HFFc6 (cell line): ENCODE measurements at places on chromosomes 3 and 15. TPM values are rescaled to one million over a fixed set of nuclear protein-coding genes. Genes with fewer than 3 reads are reported as not detected.

DNA sequence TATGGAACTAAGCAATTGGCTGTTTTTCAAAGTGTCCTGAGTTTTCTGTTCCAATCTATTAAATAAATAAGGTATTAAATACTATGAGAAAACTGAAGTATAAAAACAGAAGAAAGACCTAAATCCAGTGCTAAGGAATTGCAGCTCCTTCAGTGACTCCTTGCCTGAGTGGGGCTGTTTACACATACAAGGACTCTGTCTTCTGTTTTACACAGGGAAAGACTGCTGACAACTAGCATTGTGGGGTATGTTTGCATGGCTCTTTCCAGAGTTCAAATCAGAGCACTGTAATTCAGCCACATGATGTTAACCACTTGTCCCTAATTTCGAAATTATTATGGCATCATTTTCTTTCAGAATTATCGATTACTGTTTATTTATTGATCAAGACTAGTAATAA, 31.3 kb upstream of the MEIS2 start:
- no peak for DNase-seq

DNA sequence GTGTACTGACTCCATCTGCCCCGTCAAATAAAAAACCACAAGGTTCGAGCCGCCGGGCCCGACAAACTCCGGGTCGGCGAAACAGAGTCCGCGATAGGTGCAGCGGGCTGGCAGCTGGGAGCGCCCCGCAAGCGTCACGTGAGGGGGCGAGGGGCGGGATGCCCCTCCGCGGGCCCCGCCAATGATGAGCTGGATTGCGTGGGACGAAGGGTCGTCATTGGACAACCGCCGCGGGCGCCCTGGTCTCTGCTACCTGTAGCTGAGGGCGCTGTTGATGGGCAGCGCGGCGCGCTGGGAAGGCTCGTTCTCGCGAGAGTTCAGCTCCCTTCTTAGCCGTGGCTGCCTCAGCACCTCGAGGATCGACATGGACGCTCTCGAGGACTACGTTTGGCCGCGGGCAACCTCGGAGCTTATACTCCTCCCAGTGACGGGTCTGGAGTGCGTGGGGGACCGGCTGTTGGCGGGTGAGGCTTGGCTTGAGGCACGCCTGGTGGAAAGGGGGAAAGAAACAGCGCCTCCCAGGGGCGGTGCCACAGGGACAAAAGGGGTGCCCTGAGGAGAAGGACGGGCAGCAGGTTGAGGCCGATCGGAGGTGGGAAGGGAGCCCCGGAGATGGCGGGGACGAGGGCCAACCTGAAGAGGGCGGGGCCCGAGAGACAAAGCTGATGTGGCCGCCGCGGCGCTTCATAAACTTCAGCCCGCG, at the start of gene WDR6:
TSS of gene WDR6 (plus strand) at position 324 of the 703 bp plus-strand sequence. CDS start at position 365, 41 bp downstream.
- DNase-seq: peak; percentile 97

DNA sequence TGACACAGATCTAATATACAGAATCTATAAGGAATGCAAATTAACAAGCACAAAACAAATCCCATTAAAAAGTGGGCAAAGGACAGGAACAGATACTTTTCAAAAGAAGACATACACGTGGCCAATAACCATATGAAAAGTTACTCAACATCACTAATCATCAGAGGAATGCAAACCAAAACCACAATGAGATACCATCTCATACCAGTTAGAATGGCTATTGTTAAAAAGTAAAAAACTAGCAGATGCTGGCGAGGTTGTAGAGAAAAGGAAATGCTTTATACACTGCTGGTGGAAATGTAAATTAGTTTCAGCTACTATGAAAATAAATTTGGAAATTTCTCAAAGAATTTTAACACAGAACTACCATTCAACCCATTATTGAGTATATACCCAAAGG, 50.7 kb downstream of the ADAMTS17 start:
- peak; percentile 10 for DNase-seq

DNA sequence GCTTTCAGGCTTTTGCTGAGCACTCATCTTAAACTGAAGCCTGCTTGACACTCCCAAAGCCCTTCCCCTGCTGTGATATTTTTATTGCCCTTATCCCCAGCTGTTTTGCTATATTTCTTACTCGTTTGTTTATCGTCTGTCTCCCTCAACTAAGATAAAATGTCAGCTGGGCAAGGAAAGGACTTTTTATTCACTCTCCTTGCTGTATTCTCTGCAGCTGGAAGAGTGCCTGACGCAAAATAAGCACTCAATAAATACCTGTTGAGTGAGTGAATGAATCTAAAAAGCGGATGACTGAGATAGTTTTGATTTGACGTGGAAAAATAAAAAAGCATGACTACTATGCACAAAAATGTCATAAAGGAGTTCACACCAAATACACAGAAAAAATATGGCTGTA, 84.8 kb upstream of the POMGNT2 start:
- DNase-seq: peak; percentile 94

GRCh38 chr3:27861046-27862036, 139.2 kb upstream of the EOMES start:
- DNase-seq: no peak

GRCh38 chr15:25733036-25733855, 129.9 kb downstream of the ATP10A start:
- no peak for DNase-seq

The KIF15 gene
- 5.3 to 9.4 TPM (median 8.3 TPM) in 3 replicates for total RNA-seq

The SLC2A2 gene
- total RNA-seq: not detected in 3 replicates

DNA sequence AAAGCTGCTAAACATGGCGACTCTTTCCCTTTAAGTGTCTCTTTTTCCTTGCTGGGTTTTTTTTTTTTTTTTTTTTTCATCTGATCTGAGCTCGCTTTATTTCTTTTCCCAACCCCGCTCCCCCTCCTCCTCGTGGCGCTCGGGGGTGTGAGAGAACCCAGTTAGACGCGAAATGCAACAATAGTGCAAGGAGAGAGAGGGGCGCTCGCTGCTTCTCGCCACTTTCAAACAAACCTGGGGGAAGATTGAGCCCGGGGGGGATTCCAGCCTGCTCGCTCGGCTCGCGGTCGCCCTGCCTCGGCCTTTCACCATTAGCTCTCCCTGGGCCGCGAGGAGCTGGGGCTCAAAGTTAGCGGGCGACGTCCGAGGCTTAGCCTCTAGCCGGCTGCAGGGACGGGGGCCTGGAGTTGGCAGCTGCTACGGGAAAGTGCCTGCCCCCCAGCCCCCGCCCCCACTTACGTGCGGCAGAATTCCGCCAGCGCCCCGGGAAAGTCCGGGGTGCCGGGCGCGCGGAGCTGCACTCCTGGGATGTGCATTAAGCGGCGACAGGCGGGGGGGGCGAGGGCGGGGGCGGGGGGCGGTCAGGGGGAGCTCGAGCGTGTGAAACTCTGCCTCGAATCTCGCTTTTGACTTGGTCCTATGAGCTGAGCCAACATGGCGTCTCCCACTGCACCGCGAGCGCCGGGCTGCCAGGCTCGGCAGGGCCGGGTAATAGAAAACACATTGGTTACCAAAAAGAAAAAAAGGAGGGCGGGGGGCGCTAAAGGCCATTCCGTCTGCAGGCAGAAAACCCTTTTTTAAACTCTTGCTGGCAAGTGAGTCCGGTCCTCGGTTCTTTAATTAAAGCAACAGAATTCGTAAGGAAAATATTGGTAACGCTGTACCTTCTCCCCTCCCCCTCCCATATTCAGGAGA, 10.4 kb downstream of the NR2F2 start:
- no peak for DNase-seq

- no peak for DNase-seq
These were observed 3.3 kb upstream of the CCDC54 start for GRCh38 chr3:107373896-107374295.

The GLCE gene
- 13.2 to 17.5 TPM (median 15.0 TPM) in 3 replicates for total RNA-seq

DNA sequence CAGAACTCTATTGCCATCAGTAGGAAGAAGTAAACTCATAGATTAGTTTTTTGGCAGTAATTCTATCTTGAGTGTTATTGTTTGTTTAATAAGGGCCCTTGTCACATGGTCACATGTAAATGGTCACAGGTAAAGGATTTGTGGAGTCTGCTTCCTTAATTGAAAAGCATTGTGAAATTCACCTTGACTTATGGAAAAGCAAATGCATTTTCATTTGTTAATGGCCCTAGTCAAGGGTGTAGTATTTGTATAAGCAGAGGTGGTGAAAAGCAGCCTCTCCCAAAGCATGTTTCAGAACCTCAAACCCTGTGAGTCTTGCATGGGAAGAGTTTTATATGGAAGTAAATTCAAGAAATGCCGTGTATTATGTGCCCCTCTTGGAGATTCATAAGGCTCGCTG, 197.5 kb upstream of the NR2E3 start:
- no peak for DNase-seq

- no peak for DNase-seq
These were observed 202.8 kb downstream of the PLCL2 start for GRCh38 chr3:17087509-17087908.

DNA sequence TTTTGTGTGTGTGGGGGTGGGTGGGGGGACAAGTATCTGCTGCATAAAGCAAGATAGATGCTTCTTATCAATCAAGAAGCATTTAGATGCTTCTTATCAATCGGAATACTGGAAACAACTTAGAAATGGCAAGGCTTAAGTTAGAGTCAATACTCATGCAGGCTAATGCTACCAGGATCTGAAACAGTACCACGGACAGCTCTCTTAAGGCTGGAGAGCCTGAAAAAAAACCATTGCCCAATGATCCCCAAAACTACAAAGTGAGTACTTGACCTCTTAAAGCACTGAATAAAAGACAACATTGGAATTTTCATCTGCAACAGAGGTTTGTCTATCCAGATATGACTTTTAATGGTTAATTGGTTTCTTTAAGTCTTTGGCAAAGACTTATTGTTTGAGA, 262.3 kb downstream of the GAP43 start:
- no peak for DNase-seq

DNA sequence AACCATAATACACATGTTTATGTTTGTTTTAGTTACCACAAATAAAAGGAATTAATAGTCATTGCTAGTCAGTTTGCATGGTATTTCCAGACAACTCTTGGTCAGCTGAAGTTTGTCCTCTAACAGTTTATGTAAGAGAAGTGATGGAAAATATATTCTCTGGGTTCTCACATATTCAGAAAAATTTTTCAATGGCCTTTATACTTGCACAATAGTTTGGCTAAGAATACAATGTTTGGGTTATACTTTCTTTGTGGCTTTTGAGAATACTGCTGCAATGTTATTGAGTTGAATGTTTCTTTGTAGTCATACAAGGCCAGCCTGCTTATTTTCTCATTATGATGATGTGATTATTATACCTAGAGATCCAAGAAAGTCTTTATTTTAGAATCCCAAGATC, 133.9 kb downstream of the RAP2B start:
- no peak for DNase-seq

- peak; percentile 95 for DNase-seq
These were observed 31.9 kb upstream of the UACA start for GRCh38 chr15:70795311-70795665.

DNA sequence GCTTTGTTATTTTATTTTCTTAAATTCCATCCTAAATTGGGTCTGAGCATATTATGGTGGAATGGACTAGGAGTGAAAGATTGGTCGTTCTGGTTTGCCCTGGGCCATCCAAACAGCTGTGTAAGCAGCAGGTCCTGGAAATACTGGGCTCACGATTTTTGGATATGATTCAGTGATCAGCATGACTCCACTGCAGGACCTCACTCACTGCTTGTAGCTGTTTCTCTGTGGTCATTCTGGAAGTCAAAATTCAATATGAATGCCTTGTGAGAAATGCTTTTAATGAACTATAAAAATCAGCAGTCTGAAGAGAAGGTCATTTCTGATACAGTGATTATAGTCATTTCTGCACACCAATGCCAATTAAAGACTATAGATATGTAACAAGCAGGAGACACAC, 185.0 kb downstream of the RBMS3 start:
- peak; percentile 29 for DNase-seq

DNA sequence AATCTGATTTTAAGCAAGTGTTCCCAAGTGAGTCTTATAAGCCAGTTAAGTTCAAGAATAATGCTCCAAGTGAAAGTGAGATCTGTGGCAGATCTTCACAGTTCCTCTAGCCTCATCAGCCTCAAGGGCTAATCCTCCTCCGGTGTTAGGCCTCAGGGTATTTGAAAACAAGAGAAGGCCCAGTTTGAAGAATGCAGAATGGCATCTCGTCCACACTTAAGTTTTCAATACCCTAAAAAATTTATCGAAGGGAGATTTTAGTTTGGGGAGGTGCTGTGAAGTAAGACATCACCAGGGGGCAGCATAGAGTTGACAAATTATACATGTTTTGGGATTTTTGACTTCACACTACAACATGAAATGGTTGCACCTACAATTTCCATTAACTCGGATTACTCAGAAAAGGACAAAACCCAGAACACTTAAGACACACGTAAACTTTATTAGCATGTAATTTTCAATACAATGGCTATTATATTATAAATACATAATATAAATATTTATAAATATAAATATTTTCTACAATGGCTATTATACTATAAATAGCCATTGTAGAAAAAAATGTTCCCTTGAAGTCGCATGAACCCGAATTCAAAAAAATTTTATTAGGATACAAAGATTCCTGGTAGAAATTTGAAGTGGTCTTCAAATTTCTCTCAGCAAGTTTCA, 2.3 kb upstream of the TMEM266 start:
- peak; percentile 2 for DNase-seq

DNA sequence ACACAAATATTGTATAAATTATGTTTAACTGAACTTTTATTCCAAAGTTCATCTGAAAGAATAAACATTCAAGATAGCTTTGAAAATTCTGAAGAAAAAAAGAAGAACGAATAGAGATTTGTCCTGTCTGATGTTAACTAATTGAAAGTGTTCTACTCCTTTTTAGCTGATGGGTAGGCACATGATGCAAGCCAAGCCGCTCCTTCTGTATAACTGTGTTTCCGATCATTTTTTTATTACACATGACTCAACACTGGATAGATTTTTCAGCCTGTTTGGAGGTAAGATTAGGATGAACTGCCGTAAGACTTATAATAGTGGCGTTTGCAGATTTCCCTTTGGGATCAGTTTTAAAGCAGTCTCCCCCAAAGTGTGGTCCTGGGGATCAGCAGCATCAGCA, 19.0 kb downstream of the NSUN3 start:
- no peak for DNase-seq

GRCh38 chr3:195104340-195104739, 166.6 kb downstream of the XXYLT1 start:
- no peak for DNase-seq

- DNase-seq: no peak
These were observed 26.9 kb downstream of the CYP19A1 start for GRCh38 chr15:51311510-51311909.

- no peak for DNase-seq
These were observed 539 bp upstream of the MGLL start for GRCh38 chr3:127822682-127823425.

DNA sequence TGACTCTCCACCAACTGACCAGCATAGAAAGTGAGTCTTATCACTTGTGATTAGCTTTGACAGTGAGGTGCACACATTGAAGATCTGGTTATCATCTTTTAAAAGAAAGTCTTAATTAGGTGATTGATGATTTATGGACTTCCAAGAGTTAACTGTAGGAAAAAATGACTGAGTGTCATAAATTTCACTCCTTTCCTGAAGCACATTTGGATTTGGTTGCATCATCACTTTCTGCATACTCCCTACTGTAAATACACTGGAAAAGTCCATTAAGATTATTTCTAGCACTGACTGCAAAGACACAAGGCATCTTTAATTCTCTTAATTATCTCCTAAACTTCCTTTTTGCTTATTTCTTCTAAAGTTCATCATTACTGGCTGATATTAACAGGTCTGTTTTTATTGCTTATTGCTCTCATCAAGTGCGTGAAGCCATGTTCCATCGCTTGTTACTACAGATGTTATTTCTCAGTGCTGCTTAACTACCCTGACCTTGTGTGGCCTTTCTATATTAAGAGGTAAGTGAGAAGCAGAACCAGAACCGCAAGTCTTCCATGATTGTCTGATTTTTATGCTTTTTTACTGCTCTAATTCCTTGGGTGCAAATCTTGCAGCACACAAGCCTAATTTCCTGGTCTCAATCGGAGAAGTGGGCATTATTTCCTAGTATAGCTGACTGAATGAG, 153.2 kb downstream of the MEIS2 start:
- DNase-seq: no peak

The MESP2 gene
- total RNA-seq: 0.21 to 0.23 TPM in 2 of 3 replicates, not detected in the other

GRCh38 chr15:81298611-81299010, 25.3 kb downstream of the STARD5 start:
- DNase-seq: no peak
